ENCODE measurements at places on chromosomes 2 and 18. TPM values are rescaled to one million over a fixed set of nuclear protein-coding genes. Genes with fewer than 3 reads are reported as not detected.

ZNF397 gene
- total RNA-seq, result 24.2 TPM

DNA sequence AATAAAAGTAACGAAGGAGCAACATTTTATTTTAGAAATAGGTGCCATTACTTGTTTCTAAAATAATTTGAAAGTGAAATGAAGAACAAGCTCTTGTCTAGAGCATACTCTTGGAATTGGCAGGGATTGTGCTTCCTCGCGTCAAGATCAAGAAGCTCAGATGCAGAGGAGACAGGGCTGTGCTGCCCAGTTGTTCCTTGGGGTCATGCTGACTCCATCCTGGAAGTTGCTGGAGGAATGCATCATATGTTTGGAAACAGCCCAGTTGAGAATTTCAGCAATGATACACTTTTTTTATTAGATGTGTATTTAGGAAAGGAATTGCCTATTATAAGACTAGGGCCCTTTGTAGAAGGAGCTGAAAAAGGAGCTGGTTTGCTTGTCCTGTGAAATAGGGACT is 17.2 kb downstream of the LTBP1 start:
- H3K27me3 ChIP-seq, result no peaks in the 10 kb centered on the region
- no peak for DNase-seq
- H3K36me3 ChIP-seq, result no peaks in the 10 kb centered on the region
- no peaks in the 10 kb centered on the region for H3K4me1 ChIP-seq
- H3K27ac ChIP-seq, result no peak overlapping the region
- H3K4me3 ChIP-seq, result no peak overlapping the region

SERPINB2 gene
- 144 TPM for total RNA-seq

NPPC gene
- 11.2 TPM for total RNA-seq

DNA sequence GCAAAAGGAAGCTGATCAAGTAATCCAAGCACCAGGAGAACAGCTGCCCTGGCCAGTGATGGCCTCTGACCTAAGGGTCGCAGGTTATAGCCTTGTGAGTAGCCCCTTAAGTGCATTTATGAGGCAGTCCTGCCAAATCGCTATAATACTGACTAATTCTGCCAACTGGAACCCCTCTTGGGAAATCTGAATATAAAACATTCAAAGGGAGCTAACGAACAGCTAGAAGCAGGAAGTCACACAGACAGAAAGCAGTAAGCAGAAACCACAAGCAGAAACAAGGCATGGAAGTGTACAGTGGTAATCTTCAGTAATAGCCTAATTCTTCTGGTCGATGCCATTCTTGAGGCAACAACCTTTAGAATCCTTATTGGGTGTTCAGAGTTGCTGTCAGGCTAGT is 521.3 kb downstream of the METTL4 start:
- H3K4me1 ChIP-seq, result no peaks in the 10 kb centered on the region
- H3K27ac ChIP-seq, result no peak overlapping the region
- H3K27me3 ChIP-seq, result no peaks in the 10 kb centered on the region
- DNase-seq, result no peak
- no peaks in the 10 kb centered on the region for H3K36me3 ChIP-seq

SRD5A2 gene
- 0.19 TPM for total RNA-seq

DNA sequence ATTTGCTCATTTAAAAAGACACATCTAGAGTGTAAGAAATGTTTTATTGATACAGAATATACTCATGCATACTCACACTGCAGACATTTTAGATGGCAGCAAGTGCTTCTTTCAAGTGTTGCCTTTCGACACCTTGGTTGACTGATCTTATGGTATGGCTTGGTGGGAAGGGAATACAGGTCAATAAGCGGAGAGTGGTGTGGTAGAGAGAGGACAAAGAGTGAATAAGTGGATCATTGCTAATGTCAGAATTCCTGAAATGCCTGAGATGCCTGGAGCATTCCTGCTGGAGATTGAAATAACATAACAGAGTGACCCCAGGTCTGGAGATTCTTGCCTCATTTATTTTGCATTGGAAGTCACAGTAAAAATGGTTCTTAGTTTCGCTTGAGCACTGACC is 76.7 kb downstream of the RND3 start:
- H3K27ac ChIP-seq, result no peak overlapping the region
- DNase-seq, result no peak
- no peaks in the 10 kb centered on the region for H3K27me3 ChIP-seq
- no peaks in the 10 kb centered on the region for H3K4me1 ChIP-seq
- H3K4me3 ChIP-seq, result no peak overlapping the region
- no peaks in the 10 kb centered on the region for H3K36me3 ChIP-seq

LINC00305 gene
- total RNA-seq, result not detected

DNA sequence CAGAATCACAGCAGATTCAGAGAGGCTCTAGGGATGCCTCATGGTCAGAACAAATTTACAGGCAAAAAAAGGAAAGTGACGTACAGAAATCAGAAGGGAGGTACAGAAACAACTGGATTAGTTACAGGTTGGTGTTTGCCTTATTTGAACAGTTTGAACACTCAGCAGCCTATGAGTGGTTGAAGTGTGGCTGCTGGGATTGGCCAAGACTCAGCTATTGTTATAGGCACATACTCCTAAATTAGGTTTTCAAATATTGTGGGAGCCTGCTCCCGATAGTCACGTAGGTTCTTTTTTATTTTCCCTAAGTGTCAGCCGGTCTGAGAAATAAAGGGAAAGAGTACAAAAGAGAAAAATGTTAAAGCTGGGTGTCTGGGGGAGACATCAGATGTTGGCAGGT is 8.9 kb upstream of the LIPG start:
- H3K27me3 ChIP-seq, result no peaks in the 10 kb centered on the region
- H3K36me3 ChIP-seq, result no peaks in the 10 kb centered on the region
- DNase-seq, result no peak
- H3K4me3 ChIP-seq, result no peak overlapping the region
- H3K27ac ChIP-seq, result no peak overlapping the region

HOXD12 gene
- total RNA-seq, result not detected

GRCh38 chr2:176533505-176534193 is 264.4 kb downstream of the MTX2 start:
- H3K27me3 ChIP-seq, result no peaks in the 10 kb centered on the region
- H3K27ac ChIP-seq, result no peak overlapping the region
- no peaks in the 10 kb centered on the region for H3K36me3 ChIP-seq
- peaks cover 10% of the 10 kb centered on the region for H3K4me1 ChIP-seq
- no peak overlapping the region for H3K4me3 ChIP-seq
- no peak for DNase-seq

CMPK2 gene
- total RNA-seq, result 1.7 TPM

HOXD13 gene
- total RNA-seq, result not detected

TUBB8B gene
- not detected for total RNA-seq

- peaks cover 10% of the 10 kb centered on the region for H3K27me3 ChIP-seq
- H3K4me3 ChIP-seq, result no peak overlapping the region
- no peak overlapping the region for H3K27ac ChIP-seq
- peaks cover 16% of the 10 kb centered on the region for H3K4me1 ChIP-seq
These were observed 3.4 kb upstream of the ADD2 start for GRCh38 chr2:70771446-70771845.

- H3K27ac ChIP-seq, result no peak overlapping the region
- no peaks in the 10 kb centered on the region for H3K27me3 ChIP-seq
- DNase-seq, result no peak
- H3K36me3 ChIP-seq, result no peaks in the 10 kb centered on the region
- H3K4me3 ChIP-seq, result no peak overlapping the region
These were observed 73.4 kb downstream of the INPP4A start for GRCh38 chr2:98518101-98518500.

CPO gene
- not detected for total RNA-seq

Measured in esophagus squamous epithelium (tissue), 5 donors.